ENCODE measurements at places on chromosomes 3 and 15. TPM values are rescaled to one million over a fixed set of nuclear protein-coding genes. Genes with fewer than 3 reads are reported as not detected.

Gene PLA2G4E
- total RNA-seq, result 1.1 TPM

DNA sequence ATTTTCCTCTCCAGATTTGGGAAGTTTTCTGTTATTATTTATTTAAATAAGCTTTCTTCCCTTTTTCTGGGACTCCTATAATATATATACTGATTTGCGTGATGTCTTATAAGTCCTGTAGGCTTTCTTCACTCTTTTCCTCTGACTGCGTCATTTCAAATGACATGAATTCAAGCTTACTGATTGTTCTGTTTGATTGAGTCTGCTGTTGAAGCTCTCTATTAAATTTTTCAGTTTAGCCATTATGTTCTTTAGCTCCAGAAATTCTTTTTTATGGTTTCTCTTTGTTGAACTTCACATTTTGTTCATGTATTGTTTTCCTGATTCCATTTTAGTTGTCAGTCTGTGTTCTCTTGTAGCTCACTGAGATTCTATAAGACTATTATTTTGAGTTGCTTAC lies 135.8 kb upstream of the PRR23C start:
- DNase-seq, result no peak

Gene NRROS
- total RNA-seq, result not detected

Gene TM4SF18
- total RNA-seq, result 0.95 TPM

Gene RASL12
- total RNA-seq, result 14.5 TPM

DNA sequence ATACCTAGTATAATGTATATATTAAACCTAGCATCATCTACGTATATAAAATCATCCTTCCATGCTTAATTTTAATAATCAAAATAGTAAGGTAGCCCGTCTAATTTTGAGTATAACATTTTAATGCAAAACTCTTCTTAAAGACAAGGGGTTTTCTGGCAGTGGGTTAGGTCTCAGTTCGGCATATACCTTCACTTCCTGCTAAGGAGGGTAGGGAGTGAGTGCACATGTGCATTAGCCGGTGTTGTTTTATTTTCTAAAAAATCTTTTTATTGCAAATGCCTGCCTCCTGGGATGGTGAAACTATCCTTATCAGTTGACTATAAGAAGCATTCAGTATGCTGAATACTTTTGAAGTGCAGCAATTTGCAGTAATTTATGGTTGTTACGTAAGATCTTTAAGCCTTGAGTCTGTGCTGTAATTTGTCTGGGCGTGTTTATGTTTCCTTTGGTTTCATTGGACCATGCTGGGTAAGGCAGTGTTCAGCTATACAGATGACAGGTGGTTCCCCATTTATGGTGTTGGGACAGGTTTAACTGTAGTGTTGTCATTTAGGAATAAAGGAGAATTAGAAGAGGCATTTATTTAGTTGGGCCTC lies 11.7 kb downstream of the ARHGEF26 start:
- no peak for DNase-seq

- DNase-seq, result no peak
These were observed 65.8 kb downstream of the PEAK1 start for GRCh38 chr15:77354063-77354462.

DNA sequence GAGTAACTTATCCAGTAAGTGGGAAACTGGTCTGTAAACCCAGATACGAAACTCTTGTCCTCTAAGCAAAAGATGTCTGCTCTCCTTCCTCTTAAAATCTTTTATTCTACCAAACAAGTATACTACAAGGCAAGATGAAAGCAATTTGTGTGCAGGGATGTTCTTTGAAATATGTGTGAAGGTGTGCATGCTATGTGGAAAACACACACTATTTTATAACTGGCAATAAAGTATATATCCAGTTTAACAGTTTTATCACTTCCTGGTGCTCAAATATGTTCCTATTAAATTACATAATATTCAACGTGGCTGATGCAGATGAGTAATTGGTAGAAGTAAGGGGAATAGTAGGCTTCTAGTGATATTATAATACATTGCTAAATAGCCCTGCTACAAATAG lies 566.5 kb downstream of the ROBO2 start:
- no peak for DNase-seq

DNA sequence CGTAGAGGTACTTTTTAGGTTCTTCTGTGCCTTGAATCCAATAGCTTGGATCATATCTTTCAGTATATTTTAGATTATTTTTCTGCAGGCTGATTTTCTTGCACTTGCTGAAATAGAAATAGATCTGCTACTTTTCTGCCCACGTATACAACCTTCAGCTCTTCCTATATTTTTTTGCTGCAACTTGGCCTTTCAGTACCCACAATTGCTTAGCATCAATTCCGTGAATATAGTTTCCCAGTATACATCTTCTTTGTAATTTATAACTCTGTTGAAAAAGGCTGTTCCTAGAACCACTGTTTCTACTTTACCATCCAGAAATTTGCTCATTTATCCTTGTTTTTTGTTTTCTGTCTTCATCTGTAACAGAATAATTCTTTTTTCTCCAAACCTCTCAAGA lies 36.2 kb downstream of the GTF2E1 start:
- no peak for DNase-seq

GRCh38 chr15:31437686-31438085 lies 111.1 kb downstream of the KLF13 start:
- DNase-seq, result no peak

DNA sequence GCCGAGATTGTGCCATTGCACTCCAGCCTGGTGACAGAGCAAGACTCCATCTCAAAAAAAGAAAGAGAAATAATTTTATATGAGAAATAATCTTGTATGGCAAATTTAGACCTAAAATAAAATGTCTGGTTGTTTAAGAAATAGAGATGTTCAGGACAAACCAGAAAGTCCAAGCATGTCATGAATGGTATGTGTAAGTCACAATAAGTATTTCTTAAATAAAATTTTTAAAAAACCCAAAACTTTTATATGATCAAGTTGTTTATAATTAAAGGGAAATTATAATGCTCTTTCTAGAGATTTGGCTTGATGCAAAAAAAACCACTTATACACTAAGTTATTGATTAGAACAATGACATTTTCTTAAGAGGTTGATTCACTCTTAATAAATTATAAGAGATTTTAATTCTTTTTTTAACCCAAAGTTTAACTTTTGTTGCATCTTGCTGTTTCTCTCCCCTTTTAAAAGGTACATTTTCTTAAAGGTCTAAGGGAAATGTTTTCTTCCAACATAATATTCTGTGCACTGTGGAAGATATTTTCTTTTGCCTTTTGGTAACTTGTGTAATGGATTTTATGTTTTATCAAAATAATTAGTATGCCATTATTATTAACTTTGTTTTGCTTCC lies 105.7 kb downstream of the RTP4 start:
- DNase-seq, result no peak

GRCh38 chr3:108006077-108006771 lies 84.6 kb downstream of the CD47 start:
- DNase-seq, result no peak

GRCh38 chr3:135383301-135383700 lies 582.2 kb upstream of the PPP2R3A start:
- no peak for DNase-seq

- no peak for DNase-seq
These were observed 121.5 kb downstream of the DNAJB8 start for GRCh38 chr3:128345196-128345595.

DNA sequence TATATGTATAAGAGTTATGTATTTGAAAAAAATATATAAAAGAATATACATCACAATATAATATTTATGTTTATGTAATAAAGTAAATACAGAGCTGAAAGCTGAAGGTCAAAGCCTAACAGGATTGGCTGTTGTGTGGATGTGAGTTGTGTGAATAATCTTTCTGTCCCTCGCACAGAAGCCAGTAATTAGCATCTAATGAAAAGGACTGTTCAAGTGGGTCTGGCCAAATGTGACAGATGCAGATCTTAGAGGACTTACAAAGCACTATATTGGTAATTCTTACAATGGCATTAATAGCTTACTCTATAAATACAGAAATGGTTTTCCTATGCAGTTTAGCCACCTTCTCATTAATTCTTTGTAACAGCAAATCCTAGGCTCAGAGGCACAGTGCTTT lies 2.4 kb downstream of the MKRN3 start:
- no peak for DNase-seq

DNA sequence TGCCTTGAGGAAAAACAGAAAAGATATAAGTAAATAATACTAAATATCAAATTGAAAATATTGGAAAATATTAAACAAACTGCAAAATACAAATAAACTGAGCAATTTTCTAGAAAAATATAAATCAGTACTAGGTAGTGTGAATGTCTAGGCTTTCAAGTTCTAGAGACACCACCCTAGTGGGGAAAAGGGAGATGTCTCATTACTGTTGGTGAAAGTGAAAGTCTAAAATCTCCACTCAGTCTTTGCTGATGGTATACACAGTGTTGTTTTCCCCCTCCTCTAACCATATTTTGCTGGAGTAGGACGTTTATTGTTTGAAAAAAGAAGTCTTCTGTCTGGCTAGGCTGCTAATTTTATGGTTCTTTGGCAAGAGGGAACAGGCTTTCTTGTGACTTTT lies 1368.9 kb downstream of the OTOL1 start:
- no peak for DNase-seq

Gene DBR1
- 15.3 TPM for total RNA-seq

Gene NANOGP8
- total RNA-seq, result not detected

DNA sequence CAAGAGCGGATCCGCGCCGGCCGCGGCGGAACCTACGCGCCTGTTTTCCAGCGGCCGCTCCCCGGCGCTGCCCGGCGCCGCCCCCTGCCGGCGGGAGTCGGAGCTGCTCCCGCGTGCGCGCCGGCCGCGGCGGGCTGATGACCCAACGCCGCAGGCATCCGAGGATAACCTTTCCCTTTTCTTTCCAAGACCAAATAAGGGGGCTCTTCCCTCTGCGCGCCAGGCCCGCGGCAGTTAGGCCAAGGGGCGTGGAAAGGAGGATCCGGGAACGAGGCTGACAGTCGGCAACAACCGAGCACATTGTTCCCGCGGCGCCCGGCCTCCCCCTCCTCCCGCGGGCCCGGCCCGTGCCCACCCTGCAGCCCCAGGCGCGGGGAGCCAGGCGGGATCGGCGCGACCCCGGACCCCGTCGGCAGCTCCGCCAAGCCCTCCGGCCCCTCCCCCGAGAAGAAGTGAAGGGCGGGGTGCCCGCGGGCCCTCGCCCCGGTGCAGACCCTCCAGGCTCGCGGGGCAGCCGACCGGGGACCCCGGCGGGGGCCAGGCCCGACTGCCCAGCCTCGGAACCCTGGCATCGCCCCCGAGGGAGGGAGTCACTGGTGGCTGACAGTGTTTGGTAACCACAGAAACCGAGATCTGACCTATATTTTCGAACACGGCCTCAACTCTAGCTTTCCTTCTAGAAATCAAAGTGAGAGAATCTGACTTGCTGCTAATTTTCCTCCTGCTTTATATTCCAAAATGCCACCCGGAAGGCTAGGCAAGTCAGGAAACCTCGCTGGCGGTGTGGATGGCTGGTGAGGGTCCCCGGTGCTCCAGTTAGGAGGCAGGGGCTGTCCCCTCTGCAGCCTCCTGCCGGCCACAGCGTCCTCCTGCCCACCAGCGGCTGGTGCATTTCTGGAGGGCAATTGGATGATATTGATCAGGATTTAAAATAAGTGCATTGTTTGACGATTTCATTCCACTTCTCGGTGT lies 45.6 kb upstream of the SYNM start:
- no peak for DNase-seq

Gene DPPA2
- not detected for total RNA-seq

DNA sequence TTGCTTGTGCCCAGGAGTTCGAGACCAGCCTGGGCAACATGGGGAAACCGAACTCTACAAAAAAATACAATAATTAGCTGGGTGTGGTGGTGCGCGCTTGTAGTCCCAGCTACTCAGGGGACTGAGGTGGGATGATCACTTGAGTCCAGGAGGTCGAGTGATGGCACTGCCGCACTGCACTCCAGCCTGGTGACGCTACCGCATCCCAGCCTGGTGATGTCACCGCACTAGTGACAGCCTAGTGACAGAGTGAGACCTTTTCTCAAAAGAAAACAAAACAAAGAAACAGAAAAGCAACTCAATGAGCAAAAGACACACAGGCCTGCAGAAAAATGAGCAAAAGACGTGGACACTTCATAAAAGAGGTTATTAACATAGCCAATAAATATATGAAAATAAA lies 19.9 kb upstream of the SYNM start:
- no peak for DNase-seq

Gene YEATS2
- total RNA-seq, result 12.7 TPM

DNA sequence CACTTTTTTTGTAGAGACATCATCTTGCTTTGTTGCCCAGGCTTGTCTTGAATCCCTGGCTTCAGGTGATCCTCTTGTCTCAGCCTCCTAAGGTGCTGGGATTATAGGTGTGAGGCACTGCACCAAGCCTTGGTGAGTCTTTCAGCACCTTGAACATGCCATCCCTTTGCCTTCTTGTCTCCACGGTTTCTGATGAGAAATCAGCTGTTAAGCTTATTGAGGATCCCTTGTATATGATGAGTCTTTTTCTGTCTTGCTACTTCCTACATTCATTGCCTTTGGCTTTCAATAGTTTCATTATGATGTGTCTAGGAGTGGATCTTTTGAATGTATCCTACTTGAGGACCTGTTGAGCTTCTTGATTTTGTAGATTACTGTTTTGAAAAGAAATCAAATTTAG lies 35.9 kb upstream of the TMCC1 start:
- DNase-seq, result no peak

All from esophagus squamous epithelium (tissue), 5 donors.